Erythroblast (primary cell): ENCODE measurements at places on chromosomes 2 and 18.

DNA sequence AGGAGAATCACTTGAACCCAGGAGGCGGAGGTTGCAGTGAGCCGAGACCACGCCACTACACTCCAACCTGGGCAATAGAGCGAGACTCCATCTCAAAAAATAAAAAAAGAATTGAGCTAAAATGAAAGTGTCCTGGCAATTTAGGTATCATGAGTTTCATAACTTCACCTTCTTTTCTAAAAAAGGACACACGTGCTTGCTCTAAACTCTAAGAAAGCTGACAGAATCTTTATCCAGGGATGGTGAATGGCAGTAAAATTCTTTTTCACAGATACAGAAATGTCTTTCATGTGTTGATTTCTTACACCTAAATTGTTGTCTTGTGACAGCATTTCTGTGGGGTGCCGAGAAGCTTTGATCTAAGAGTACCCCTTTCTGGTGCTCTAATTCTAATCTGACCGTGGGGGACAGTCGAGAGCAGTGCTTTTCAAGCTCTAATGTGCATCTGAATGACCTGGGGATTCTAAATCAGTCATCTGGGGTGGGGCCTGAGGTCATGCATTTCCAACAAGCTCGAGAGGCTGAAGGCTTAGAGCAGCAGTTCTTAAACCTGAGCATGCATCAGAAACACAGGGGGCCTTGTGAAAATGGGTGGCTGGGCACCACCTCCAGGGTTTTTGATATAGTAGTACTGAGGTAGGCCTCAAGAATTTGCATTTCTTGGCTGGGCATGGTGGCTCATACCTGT is 42.1 kb upstream of the REL start:
- DNase-seq: no peak

DNA sequence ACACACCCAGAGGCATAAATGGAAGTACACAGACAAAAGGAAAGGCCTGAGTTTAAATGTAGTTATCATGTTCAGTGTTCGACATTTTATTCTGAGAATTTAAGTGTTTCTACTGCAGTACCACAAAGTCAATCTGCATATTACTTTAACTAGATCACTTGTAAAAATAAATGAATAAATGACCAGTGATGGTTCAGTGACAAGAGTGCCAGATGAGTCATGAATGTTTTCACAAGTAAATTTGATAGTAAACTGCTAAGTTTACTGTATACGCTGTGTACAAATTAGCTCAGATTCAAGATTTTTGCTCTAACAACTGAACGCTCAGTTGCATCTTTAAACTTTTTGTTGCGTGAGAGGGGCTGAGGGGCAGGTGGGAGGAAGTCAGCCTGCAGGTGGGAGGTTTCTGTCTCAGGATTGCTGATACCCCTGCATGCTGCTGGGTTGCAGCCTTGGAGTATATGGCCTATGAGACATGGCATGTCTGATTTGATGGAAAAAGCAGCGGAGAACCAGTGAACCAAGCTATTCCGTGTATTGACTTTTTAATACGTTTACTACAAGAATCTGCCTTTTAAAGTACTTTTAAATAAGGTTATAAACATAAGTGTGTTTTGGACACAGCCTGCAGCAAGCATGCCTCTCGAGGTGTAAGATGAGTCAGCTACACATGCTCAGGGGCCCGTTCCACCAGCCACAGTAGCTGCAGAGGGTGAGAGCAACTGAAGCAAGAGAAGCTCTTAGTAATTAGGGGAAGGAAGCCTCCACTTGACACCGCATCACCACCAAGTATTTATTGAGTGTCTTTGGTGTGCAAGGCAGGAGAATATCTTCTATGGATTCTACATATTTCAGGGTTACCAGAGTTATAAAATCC is 245.1 kb downstream of the NEDD4L start:
- DNase-seq: no peak

DNA sequence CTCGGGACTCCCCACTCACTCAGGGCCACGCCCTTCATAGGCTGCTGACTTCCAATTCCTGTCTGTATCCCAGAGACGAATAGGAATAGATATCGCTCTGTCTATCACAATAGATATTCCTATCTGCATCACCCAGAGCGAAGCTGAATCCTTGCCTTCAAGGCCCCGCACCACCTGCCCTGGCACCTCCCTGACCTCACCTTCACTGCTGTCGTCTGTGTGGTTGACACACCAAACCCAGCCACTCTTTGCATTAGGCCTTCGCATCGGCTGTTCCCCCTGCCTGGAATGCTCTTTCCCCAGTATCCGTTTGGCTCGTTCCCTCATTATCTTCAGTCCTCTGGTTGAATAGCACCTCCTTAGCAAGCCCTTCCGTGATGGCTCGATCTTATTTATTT is 43.5 kb downstream of the ATOH8 start:
- DNase-seq: no peak

GRCh38 chr2:1717113-1717512 is 27.2 kb downstream of the PXDN start:
- DNase-seq: no peak

GRCh38 chr18:68533641-68534040 is 181.3 kb downstream of the TMX3 start:
- DNase-seq: no peak

DNA sequence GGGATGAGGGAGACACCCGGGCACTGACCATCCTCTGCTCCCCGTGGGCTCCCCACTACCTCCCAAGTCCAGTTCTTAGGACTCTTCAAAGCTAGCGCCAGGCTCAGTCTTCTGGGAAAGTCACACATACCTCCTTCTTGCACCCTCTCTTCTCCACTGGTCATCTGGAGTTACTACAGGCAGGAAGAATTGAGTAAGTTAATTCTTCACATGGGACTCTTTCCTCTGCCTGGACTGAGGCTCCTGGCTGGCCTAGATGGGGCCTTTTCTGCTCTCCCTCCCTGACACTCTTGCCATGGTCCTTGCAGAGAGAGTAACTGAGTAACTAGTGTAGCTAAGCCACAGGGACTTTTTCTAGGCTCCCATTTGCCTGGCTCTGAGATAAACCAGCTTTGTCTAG is 96.5 kb upstream of the CELF4 start:
- DNase-seq: no peak

DNA sequence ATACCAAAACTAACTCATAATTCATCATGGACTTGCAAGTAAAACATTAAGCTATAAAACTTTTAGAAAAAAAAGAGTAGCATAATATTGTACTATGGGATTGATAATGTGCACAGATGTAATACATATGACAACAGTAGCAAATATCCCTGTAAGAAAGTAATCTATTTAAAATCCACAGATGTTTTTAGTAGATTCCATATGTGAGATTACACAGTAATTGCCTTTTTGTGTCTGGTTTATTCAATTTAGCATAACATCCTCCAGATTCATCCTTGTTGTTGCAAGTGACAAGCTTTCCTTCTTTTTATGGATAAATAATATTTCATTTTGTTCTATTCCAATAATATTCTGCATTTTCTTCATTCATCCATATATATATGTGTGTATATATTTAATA is 278.2 kb upstream of the LRRTM4 start:
- DNase-seq: no peak

- no peak for DNase-seq
These were observed 15.3 kb upstream of the ID2 start for GRCh38 chr2:8666581-8666980.

DNA sequence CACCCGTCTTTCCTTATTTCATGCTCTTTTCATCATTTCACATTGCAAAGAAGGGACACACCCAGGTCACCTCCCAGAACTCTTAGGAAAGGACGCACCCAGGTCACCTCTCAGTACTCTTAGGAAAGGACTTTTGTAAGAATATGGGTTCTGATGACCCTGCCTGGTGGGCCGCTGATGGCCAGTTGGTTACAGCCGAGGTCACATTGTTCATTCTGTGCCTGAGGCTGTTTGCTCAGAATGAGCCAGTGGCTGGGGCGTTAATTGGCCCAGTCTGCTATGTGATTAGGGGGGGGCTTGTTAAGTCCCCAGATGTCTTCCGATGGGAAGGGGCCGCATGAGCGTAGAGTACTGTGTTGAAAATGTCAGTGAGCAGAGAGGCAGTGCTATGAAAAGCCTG is 9.4 kb downstream of the MLPH start:
- DNase-seq: peak; percentile 38

DNA sequence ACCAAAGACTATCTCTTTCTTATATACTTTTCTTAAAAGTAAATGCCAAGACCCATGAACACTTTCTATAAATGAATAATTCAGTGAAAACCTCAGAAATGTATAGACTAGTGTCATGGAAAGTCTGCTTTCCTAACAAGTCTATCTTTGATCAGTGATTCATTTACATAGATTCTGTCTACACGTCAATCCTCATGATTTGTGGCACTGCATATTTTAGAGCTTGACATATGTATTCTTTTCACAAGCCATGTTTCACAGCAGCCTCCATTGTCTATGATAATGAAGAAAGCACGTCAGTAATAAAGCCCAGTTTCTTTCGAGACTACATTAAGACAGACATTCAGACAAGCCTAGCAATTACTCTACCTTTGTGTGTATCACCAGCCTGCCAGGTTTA is 486.6 kb downstream of the IRS1 start:
- DNase-seq: no peak

GRCh38 chr2:74548900-74549826 is 4.6 kb downstream of the LOXL3 start:
- peak; percentile 81 for DNase-seq

DNA sequence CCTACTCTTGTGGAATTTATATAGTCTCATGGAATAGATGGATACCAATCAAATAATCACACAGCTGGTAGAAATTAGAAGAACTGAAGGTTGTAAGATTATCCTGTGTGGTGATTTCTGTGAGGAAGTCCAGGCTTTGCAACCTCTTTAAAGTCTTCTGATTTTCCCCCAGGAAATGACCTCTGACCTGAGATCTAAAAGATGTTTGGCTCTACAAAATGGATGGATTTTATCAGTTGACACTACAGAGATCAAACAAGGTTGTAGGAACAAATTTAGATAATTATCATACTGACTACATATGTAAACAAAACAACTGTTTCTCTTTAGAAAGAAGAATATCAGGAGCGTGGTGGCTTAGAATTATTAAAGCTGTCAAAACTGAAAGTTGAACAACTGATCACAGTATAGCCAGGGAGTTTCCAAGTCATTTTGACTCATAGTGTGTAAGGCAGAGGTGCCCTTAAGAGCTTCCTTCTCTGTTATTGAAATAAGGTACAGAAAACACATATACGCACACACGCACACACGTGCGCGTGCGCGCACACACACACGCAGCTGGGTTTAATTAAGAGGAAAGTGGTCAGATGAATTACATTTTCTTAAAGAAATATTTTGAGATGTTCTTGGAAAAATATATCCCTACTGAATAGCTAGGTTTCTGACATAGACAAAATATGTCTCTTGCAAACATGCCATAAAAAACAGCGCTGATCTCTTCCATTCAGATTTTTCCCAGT is 35.5 kb upstream of the PELI1 start:
- DNase-seq: no peak

GRCh38 chr18:23189099-23189498 is 53.8 kb downstream of the CABLES1 start:
- no peak for DNase-seq

- DNase-seq: no peak
These were observed 33.6 kb upstream of the ZBTB7C start for GRCh38 chr18:48442761-48443160.

DNA sequence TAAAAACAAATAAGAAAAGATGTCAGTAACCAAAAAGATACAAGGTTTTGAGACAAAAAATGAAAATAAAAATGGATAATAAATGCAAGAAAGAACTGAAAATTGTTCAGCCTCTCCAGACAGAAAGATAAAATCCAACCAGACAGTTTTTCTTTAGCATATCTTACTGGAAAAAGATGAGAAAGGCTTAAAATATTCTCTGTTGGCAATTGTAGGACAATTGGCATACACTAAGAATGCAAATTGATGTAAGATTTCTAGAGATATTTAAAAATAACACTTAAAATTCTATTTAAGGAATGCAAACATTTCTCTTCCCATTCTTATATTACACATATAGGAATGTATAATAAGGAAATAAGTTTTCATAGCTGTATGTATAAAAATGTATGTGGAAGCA is 590.6 kb downstream of the DSC3 start:
- DNase-seq: no peak

DNA sequence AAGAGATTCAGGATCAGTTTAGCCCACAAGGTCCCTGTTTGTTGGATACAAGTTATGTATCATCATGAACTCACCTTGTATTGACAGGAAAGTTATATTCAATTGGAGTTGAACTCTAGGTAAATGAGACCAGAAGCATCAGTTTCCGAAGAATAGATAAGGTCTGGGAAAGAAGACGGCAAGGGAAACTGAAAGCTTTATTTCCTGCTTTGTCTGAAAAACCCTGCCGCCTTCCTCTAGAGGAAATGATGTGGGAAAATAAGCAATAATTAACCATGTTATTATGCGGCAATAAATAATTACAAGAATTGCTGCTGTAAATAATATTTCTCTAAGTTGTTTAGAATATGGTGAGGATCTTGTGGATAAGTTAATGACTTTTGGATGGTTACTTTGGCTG is 32.0 kb downstream of the LPIN1 start:
- no peak for DNase-seq

GRCh38 chr2:192139813-192140212 is 54.9 kb downstream of the TMEFF2 start:
- no peak for DNase-seq

DNA sequence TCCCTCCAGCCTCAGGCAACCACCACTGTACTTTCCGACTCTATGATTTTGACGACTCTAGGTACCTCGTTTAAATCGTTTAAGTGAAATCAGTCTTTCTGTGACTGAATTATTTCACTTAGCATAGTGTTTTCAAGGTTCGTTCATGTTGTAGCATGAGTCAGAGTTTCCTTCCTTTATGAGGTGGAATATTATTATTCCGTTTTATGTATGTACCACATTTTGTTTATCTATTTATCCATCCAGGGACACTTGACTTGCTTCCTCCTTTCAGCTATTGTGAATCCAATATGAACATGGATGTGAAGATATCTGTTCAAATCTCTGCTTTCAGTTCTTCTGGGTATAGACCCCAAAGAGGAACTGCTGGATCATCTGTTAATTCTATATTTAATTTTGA is 19.1 kb downstream of the IL1R2 start:
- DNase-seq: no peak

DNA sequence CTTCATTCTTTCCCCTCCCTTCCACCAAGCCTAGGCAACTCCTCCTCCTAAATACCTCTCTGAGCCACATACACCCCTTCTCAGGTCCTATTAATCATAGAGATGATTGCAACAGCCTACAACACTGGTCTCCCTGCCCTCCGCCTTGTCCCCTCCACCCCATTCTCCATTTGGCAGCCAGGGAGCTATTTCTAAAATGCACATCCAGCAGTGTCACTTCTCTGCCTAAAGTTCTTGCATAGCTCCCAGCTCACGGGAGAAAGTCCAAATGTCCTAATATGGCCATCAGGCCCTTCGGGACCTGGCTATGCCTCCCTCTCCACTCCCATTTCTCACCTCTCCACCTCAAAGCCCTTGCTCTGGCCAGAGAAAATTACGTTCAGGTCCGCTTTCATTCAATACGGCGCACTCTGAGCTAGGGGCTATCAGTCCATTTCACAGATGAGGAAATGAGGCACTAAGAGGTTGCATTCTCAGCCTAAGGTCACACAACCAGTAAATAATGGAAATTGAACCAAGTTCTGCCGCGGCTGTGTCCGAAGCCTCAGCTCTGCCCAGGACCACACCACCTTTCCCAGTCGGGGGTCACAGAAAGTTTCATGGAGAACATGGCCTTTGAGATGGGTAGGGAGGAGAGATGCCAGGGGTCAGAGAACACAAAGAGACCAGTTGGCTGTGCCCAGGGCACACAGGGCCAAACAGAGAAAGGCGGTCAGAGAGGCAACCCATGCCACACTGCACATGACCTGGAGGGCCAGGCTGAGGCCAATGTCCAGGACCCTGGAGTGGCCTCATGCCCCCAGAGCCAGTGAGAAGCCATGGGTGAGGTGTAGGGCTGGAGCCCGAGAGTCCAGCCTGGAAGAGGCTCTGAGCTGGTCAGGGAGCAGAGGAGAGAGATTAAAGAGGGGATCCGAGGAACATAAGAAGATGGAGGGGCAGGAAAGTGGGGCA is 72.8 kb downstream of the TNS1 start:
- DNase-seq: no peak
